ENCODE measurements at places on chromosomes 1 and 21. TPM values are rescaled to one million over a fixed set of nuclear protein-coding genes. Genes with fewer than 3 reads are reported as not detected.

DNA sequence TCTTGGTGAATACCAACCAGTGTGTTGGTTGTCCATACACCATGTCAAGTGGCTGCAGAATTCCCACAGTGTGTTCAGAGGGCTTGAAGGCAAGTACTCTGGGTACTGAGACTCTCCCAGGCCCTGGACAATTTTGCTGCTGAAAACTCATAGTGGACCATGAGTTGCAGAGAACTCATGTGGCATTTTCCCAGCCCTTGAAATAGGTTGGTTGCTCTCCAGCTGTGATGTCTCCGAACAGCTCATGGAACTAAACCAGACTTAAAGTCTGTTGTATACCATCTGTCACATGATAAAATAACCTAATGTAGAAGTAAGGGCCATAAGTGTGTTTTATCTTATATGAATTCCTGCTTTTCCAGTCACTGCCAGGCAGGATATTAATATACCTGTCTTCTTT is 67.8 kb downstream of the RGS2 start:
- no peaks in the 10 kb centered on the region for H3K4me1 ChIP-seq
- no peak overlapping the region for H3K4me3 ChIP-seq
- H3K27me3 ChIP-seq, result no peaks in the 10 kb centered on the region

DNA sequence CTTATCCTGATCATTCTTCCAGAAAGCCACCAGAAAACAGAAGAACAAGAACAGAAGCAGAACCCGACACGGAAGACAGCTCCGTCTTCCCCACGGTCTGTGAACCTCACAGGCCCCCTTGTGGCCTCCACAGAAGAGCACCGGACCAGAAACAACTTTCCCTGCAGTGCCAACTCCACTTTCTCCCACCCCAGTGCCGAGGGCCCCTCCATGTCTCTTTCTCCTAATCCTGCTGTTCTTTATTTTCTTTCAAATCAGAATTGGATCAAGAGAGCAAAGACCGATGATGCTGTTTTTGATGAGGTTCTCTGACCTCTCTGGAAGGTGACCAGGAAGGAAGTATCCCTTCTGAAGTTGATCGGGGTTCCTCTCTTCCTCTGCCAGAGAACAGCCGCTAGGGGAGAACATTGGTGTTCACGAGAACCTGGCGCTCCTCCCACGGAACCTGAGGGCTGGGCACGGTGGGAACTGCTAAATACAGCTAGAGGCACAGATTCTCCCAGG is 58.9 kb upstream of the CTTNBP2NL start:
- no peaks in the 10 kb centered on the region for H3K36me3 ChIP-seq
- H3K4me3 ChIP-seq, result no peak overlapping the region
- H3K4me1 ChIP-seq, result no peaks in the 10 kb centered on the region
- no peaks in the 10 kb centered on the region for H3K27me3 ChIP-seq

DNA sequence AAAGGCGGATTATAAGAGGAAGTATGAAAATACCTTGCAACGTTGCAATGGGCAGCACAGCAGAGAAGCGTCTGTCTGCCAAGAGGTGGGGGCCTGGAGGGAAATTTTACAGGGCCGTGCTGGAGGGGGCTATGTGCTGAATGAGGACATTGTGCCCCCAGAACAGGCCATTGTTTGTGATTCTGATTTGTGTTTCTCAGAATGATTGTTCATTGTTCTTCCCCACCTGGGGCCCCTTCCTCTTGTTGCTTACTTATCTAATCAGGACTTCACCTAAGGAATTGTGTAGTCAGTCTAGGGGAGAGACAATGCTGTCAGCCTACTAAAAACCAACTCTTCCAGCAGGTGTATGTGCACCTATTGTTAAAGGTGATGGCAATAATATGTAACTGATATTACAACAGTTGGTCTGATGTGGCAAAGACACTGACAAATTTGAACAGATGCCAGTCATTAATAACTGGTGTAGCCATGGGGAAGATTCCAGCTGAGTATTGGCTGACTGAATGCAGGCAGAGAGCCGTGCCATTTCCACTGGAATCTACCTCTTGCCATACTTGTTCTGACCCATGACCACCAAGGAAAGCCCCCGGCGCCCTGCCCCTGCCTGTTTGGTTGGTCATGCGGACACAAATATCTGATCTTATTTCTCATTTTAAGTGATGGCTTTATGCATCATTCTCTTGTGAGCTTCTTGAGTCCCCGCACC is 45.2 kb upstream of the PSEN2 start:
- no peak overlapping the region for H3K4me3 ChIP-seq
- no peaks in the 10 kb centered on the region for H3K36me3 ChIP-seq
- no peak overlapping the region for H3K27ac ChIP-seq
- H3K4me1 ChIP-seq, result no peaks in the 10 kb centered on the region
- DNase-seq, result no peak

DNA sequence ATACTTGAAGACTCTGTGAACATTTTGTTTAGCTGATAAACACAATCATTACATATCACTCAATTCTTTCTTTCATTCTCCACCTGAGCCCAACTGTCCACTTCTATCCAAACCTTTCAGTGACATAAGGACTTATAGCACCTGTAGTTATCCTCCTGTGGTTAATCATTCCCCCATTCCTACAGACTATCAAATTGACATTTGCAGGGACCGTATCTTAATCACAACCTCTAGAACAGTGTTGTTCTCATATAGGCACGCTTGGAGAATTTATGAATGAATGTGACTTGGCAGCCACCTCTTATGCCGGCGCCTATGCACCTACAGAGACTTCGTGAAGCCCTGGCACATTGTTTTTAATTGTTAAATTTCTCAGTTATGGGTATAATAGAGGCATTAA is 83.9 kb upstream of the CXADR start:
- H3K27ac ChIP-seq, result no peak overlapping the region
- no peaks in the 10 kb centered on the region for H3K4me1 ChIP-seq
- no peaks in the 10 kb centered on the region for H3K36me3 ChIP-seq
- DNase-seq, result no peak

DNA sequence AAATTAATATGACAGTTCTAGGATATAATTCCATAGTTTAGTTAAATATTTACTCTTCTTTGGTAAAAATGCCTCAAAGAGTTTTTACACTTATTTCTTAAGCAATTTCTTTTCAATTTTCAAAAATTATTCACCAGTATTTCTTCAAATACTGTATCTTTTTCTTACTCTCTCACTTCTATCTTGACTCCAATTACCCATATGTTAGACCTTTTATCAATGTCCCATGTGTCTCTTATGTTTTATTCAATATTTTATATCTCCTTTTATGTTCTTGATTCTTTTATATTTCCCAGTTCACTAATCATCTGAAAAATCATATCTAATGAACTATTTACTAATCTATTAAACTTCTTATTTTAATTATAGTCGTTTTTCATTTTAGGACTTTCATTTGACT is 11.5 kb upstream of the LRIF1 start:
- H3K27me3 ChIP-seq, result no peaks in the 10 kb centered on the region
- no peak overlapping the region for H3K27ac ChIP-seq
- no peaks in the 10 kb centered on the region for H3K36me3 ChIP-seq

DNA sequence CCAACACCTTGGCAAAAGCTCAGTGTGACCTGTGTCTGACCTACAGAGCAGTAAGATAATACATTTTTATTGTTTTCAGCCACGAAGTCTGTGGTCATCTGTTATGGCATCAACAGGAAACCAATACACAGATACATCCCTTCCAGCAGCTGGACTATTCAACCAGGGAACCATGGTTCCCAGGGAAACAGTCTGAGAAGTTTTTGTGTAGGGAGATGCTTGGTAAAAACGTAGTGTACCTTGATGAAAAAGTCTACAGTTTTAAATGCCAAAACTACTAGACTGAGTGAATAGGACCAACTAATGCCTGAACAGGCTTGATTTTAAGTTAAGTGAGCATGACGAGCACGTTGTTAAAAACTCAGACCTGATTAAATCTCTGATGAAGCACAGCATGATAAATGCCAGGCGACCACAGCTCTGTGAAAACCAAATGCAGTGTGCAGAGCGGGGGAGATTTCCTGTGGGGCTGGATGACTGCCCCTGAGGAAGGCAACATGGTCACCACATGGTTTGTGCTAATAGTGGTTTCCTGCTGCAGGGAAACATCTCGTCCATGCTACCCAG is 228.9 kb downstream of the TNR start:
- no peaks in the 10 kb centered on the region for H3K4me1 ChIP-seq
- no peak overlapping the region for H3K4me3 ChIP-seq
- DNase-seq, result no peak

- H3K27me3 ChIP-seq, result no peaks in the 10 kb centered on the region
- no peaks in the 10 kb centered on the region for H3K4me1 ChIP-seq
- H3K27ac ChIP-seq, result no peak overlapping the region
- no peak for DNase-seq
Measured at GRCh38 chr1:188243456-188243855, 1414.7 kb downstream of the PLA2G4A start.

GRCh38 chr1:229167318-229167717 is 103.6 kb upstream of the RAB4A start:
- no peaks in the 10 kb centered on the region for H3K27me3 ChIP-seq
- DNase-seq, result no peak
- H3K27ac ChIP-seq, result no peak overlapping the region
- H3K36me3 ChIP-seq, result no peaks in the 10 kb centered on the region
- no peaks in the 10 kb centered on the region for H3K4me1 ChIP-seq

Gene TSPAN2
- polyA plus RNA-seq, result 7.4 TPM

Gene PADI2
- 2.5 TPM for polyA plus RNA-seq

Gene AMY1C
- polyA plus RNA-seq, result not detected

Gene SLC5A9
- polyA plus RNA-seq, result 0.03 TPM

Gene ST6GALNAC5
- polyA plus RNA-seq, result 9.2 TPM

Gene ANKRD65
- polyA plus RNA-seq, result 2.0 TPM

Gene ELAPOR1
- polyA plus RNA-seq, result 3.1 TPM

All from H1 (cell line).